ENCODE measurements at places on chromosomes 5 and 9. TPM values are rescaled to one million over a fixed set of nuclear protein-coding genes. Genes with fewer than 3 reads are reported as not detected.

DNA sequence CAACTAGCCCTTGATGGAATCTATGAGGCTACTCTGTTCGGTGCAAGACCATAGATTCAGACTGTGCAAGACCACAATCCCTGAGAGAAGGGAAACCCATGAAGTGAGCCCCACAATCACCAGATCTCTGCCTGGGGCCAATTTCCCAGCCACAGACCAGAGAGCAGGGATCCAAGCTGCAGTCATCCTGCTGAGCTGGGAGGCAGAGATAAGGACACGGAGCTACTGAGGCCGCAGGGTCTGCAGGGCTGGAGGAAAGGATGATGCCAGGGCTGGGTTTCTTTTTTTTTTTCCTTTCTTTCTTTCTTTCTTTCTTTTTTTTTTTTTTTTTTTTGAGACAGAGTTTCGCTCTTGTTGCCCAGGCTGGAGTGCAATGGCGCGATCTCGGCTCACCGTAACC, 47.7 kb upstream of the FUBP3 start:
- DNase-seq: no peak
- peaks cover 38% of the 10 kb centered on the region for H3K27me3 ChIP-seq
- no peak overlapping the region for H3K27ac ChIP-seq
- H3K36me3 ChIP-seq: no peaks in the 10 kb centered on the region

DNA sequence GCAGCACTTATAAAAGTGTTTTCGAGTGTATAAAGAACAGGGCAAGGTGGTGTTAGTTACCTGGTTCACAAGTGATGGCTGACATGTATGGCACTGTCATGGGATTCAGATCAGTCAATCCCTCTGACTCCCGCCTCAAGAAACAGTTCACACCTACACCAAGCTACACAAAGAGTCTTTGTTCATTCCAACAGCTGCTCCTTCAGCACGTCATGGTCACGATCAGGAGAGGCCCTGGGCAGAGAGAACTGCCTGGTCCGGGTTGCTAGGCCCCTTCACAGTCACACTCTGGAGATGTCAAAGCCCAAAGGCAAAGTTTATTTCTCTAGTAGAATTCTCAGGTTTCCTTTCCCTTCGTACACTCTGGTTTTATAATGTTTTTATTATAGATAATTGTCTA, 426.7 kb downstream of the ZSWIM6 start:
- no peaks in the 10 kb centered on the region for H3K36me3 ChIP-seq
- no peaks in the 10 kb centered on the region for H3K4me1 ChIP-seq
- no peak for DNase-seq
- H3K27ac ChIP-seq: no peak overlapping the region
- no peak overlapping the region for H3K4me3 ChIP-seq

GRCh38 chr9:104435059-104435458, 69.0 kb upstream of the OR13F1 start:
- DNase-seq: no peak
- no peak overlapping the region for H3K27ac ChIP-seq
- no peaks in the 10 kb centered on the region for H3K4me1 ChIP-seq
- no peak overlapping the region for H3K4me3 ChIP-seq
- H3K36me3 ChIP-seq: no peaks in the 10 kb centered on the region

DNA sequence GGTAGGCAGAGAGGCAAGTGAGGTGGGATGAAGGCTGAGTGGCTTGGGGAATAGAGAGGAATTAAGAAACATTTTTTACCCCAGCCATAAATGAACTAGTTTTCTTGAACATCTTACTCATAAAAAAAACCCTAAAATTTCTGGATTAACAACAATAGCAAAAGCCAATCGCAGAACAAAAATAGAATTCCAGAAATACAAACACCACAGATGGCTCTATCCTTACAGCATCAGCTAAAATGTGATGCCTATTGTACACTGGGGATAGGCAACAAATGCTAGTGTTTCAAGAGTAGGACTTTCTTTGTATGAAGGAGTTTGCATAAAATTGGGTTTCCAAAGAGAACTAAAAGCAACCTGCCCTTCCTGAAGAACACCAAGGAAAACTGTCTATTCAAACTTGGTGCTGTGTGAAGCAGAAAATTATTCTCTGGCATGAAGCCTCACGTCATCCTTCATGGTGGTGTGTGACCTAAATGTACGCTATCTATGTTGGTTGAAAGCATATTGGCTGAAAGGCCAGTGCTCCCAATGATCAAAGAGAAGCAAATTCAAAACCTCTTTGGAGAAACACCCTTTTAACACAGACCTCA, 82.9 kb downstream of the JAKMIP2 start:
- H3K27me3 ChIP-seq: peaks cover 33% of the 10 kb centered on the region
- H3K4me3 ChIP-seq: no peak overlapping the region
- H3K36me3 ChIP-seq: no peaks in the 10 kb centered on the region
- no peaks in the 10 kb centered on the region for H3K4me1 ChIP-seq

- peaks cover 16% of the 10 kb centered on the region for H3K4me1 ChIP-seq
- H3K36me3 ChIP-seq: no peaks in the 10 kb centered on the region
- DNase-seq: no peak
- H3K27ac ChIP-seq: no peak overlapping the region
- H3K27me3 ChIP-seq: no peaks in the 10 kb centered on the region
Observed at GRCh38 chr5:43638546-43638945, 35.6 kb downstream of the NNT start.

DNA sequence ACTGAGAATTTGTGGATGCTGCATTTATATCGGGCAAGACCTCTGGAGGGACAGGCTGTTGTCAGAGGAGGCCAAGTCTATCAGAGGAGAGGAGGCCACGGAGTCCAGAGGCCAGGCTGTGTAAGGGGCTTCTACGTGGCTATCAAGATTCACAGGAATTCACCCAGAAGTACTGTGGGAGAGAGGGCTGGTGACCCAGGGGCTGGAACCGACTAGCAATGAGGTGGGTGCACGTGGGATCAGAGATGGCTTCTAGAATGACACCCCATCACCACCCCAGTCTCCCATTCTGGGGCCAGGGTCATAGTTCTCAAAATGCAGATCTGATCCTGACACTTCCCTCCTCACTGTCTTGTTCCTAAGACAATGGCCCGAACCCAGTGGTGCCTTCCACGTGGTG, 61.2 kb upstream of the PHYKPL start:
- H3K27me3 ChIP-seq: peaks cover 59% of the 10 kb centered on the region
- no peaks in the 10 kb centered on the region for H3K4me1 ChIP-seq
- H3K4me3 ChIP-seq: no peak overlapping the region
- no peak for DNase-seq

GRCh38 chr5:150505041-150505511, 2.9 kb upstream of the NDST1 start:
- no peaks in the 10 kb centered on the region for H3K27me3 ChIP-seq
- H3K4me3 ChIP-seq: no peak overlapping the region
- no peak overlapping the region for H3K27ac ChIP-seq
- H3K4me1 ChIP-seq: peaks cover 58% of the 10 kb centered on the region

- peaks cover 26% of the 10 kb centered on the region for H3K27me3 ChIP-seq
- H3K27ac ChIP-seq: no peak overlapping the region
- H3K36me3 ChIP-seq: no peaks in the 10 kb centered on the region
- no peaks in the 10 kb centered on the region for H3K4me1 ChIP-seq
- DNase-seq: no peak
Observed at GRCh38 chr5:73160239-73160671, 12.7 kb upstream of the TMEM174 start.

DNA sequence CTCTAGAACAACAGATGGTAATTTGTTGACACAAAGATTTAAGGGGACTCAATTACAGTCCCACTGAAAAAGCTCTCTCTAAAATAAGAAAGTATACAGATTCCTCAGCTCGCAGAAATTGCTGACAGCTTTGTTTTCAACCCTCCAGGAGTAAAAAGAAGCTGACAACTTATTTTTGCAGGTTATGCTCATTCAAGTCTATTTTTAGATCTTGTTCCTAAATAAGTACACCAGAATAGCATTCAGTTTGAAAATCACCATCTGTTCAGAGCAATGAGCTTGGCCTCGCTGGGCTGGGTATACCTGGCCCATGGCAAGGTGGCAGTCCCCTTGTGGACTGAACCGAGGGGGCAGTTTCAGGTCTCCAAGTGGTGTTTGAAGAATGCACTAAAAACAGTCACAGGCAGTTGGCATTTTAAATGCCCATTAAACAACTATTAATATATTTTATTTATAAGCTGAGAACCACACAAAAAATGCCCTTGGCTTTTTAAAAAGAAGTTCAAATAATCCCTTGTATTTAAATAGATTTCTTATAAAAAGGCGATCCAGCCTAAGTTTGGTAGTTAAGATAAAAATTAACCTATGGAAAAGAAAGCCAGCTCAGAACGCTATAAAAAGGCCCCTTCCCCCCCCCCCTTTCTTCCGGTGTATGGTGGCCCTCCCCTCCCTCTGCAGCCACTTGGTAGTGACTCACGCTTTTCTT, 169.2 kb downstream of the AUH start:
- peaks cover 13% of the 10 kb centered on the region for H3K36me3 ChIP-seq
- no peaks in the 10 kb centered on the region for H3K27me3 ChIP-seq
- peak overlapping the region; percentile 89 for H3K27ac ChIP-seq

- H3K4me1 ChIP-seq: no peaks in the 10 kb centered on the region
- H3K36me3 ChIP-seq: no peaks in the 10 kb centered on the region
- no peak overlapping the region for H3K27ac ChIP-seq
- DNase-seq: no peak
- H3K27me3 ChIP-seq: no peaks in the 10 kb centered on the region
Observed at GRCh38 chr5:172131690-172132089, 56.3 kb downstream of the STK10 start.

- no peak for DNase-seq
- H3K27me3 ChIP-seq: no peaks in the 10 kb centered on the region
- no peaks in the 10 kb centered on the region for H3K36me3 ChIP-seq
- H3K27ac ChIP-seq: no peak overlapping the region
- H3K4me3 ChIP-seq: no peak overlapping the region
- H3K4me1 ChIP-seq: peaks cover 9% of the 10 kb centered on the region
Observed at GRCh38 chr5:143481697-143482531, 78.4 kb upstream of the NR3C1 start.

GRCh38 chr9:91625331-91625730, 201.7 kb upstream of the NFIL3 start:
- no peak overlapping the region for H3K27ac ChIP-seq
- H3K27me3 ChIP-seq: peaks cover 13% of the 10 kb centered on the region
- no peak for DNase-seq
- H3K36me3 ChIP-seq: no peaks in the 10 kb centered on the region
- H3K4me3 ChIP-seq: no peak overlapping the region

DNA sequence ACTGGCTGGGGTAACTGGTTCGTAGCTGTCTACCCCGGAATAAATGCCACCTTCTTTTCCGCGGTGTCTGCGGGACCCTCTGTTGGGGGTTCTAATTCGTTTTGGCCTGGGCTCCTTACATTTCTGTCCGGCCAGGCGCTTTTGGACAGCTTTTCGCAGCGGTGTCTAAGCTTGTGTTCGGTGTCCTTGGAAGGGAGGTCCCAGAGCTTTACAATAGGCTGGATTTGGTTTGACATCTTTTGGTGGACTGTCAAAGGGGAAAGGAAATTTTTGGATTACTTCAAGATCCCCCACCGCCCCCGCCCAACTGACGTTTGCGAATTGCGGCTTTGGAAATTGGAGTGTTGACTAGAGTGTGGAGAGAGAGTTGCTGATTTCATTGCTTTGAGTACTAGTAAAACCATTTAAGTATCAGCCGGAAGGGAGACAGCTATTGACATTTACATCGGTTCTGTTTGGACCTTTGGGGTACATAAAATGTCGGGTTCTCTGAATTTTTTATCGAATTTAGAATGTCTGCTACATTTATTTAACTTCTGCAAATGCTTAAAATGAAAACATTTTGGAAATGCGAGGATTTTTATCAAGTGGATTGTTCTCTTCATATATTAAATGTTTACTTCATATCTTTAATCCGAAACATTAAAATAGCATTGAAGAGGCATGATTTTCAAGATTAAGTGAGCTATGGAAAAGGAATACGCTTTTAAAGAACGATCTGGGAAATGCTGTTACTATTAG, 4.7 kb upstream of the PURA start:
- H3K27me3 ChIP-seq: peaks cover 52% of the 10 kb centered on the region
- peaks cover 39% of the 10 kb centered on the region for H3K4me1 ChIP-seq
- no peak for DNase-seq
- H3K27ac ChIP-seq: peak overlapping the region; percentile 57

DNA sequence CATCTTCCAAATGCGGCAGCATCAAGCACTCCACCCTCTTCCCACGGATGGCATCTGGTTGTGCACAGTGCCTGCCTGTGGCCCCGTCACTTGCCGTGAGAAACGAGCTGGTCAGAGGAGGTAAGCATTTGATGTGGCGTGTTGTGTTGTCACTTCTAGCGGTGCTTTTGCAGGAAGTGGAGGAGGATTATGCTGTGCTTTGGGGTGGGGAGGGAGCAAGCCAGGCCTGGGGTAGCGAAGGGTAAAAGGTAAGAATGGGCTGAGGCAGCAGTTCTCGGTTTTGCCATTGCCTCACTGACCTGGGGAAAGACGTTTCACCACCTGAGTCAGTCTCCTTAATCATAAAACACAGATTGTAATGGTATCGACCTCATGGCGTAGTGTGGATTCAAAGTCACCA, 2.3 kb upstream of the POMT1 start:
- H3K27me3 ChIP-seq: no peaks in the 10 kb centered on the region
- no peak overlapping the region for H3K4me3 ChIP-seq
- H3K4me1 ChIP-seq: peaks cover 17% of the 10 kb centered on the region

GRCh38 chr5:78530342-78531096, 118.1 kb downstream of the LHFPL2 start:
- peaks cover 16% of the 10 kb centered on the region for H3K4me1 ChIP-seq
- H3K27me3 ChIP-seq: no peaks in the 10 kb centered on the region
- no peak overlapping the region for H3K27ac ChIP-seq
- no peak for DNase-seq
- peaks cover 4% of the 10 kb centered on the region for H3K36me3 ChIP-seq

- H3K27me3 ChIP-seq: no peaks in the 10 kb centered on the region
- H3K4me1 ChIP-seq: no peaks in the 10 kb centered on the region
- no peak overlapping the region for H3K27ac ChIP-seq
- DNase-seq: no peak
- no peaks in the 10 kb centered on the region for H3K36me3 ChIP-seq
- H3K4me3 ChIP-seq: no peak overlapping the region
Observed at GRCh38 chr9:36914212-36914577, 119.9 kb downstream of the PAX5 start.

- DNase-seq: no peak
- no peaks in the 10 kb centered on the region for H3K27me3 ChIP-seq
- H3K27ac ChIP-seq: no peak overlapping the region
Observed at GRCh38 chr5:40367255-40367654, 312.5 kb upstream of the PTGER4 start.

DNA sequence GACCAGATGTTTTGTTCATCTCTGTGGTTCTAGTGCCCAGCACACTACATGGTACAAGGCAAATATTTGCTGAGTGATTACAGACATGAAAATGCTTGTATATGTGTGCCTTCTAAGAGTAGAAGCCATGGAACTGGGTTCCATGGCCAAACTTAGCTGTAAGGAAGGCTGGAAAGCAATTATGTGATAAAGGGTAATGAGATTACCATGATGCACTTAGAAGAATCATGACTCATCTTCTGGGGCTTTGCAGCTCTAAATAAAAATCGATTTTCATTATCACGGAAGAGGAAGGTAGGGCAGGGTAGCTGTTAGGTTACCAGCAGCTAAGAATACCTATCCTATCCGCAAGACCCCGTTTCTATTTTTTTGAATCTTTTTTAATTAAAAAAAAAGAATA, 28.0 kb downstream of the RFK start:
- H3K36me3 ChIP-seq: no peaks in the 10 kb centered on the region
- DNase-seq: no peak
- no peak overlapping the region for H3K4me3 ChIP-seq
- no peaks in the 10 kb centered on the region for H3K27me3 ChIP-seq
- H3K27ac ChIP-seq: no peak overlapping the region

Gene CENPK
- 42.7 TPM for total RNA-seq

Gene MARCOL
- total RNA-seq: not detected

Gene PDGFRB
- not detected for total RNA-seq

Gene HTR1A
- not detected for total RNA-seq

Gene PCDHGA2
- total RNA-seq: not detected

Gene TPRN
- total RNA-seq: 20.3 TPM

Gene RBM18
- total RNA-seq: 13.1 TPM

Gene OXCT1
- 14.2 TPM for total RNA-seq

Gene TMEM174
- not detected for total RNA-seq

Gene SLCO6A1
- total RNA-seq: not detected

Gene CDKN2AIPNL
- 51.6 TPM for total RNA-seq

All from Calu3 (cell line).